ENCODE measurements at places on chromosomes 1 and 21. TPM values are rescaled to one million over a fixed set of nuclear protein-coding genes. Genes with fewer than 3 reads are reported as not detected.

TRIM58 gene
- not detected for polyA plus RNA-seq

KCNK1 gene
- polyA plus RNA-seq, result 6.2 TPM

ANKRD45 gene
- polyA plus RNA-seq, result 0.18 TPM

LIPI gene
- polyA plus RNA-seq, result not detected

S100A14 gene
- polyA plus RNA-seq, result 0.16 TPM

EFHD2 gene
- polyA plus RNA-seq, result 127 TPM

C1orf87 gene
- not detected for polyA plus RNA-seq

KRTAP11-1 gene
- not detected for polyA plus RNA-seq

KANK4 gene
- 0.81 TPM for polyA plus RNA-seq

RCC2 gene
- 82.5 TPM for polyA plus RNA-seq

TNFRSF8 gene
- not detected for polyA plus RNA-seq

CRNN gene
- polyA plus RNA-seq, result not detected

GUCA2A gene
- not detected for polyA plus RNA-seq

PADI2 gene
- polyA plus RNA-seq, result 1.5 TPM

CCDC185 gene
- not detected for polyA plus RNA-seq

LRRC39 gene
- polyA plus RNA-seq, result 0.45 TPM

SMCP gene
- not detected for polyA plus RNA-seq

LGR6 gene
- polyA plus RNA-seq, result 0.60 TPM

FMO3 gene
- not detected for polyA plus RNA-seq

MLLT11 gene
- 26.0 TPM for polyA plus RNA-seq

PTBP2 gene
- 7.7 TPM for polyA plus RNA-seq

NUAK2 gene
- 37.8 TPM for polyA plus RNA-seq

LAMB3 gene
- 9.1 TPM for polyA plus RNA-seq

SPATA1 gene
- polyA plus RNA-seq, result 0.49 TPM
